Body of pancreas (tissue), 4 donors: ENCODE measurements at places on chromosomes 7 and 10. TPM values are rescaled to one million over a fixed set of nuclear protein-coding genes. Genes with fewer than 3 reads are reported as not detected.

RAB19 gene
- total RNA-seq: 12.9 TPM

FXYD4 gene
- total RNA-seq: not detected

GIMAP5 gene
- total RNA-seq: 5.3 TPM

UBN2 gene
- 14.0 TPM for total RNA-seq

DPCD gene
- total RNA-seq: 9.2 TPM

SSMEM1 gene
- not detected for total RNA-seq

COL17A1 gene
- not detected for total RNA-seq

ACSM6 gene
- 9.6 TPM for total RNA-seq

GIMAP6 gene
- 10.6 TPM for total RNA-seq

GRCh38 chr10:53664282-53665019 lies 891.9 kb upstream of the MBL2 start:
- peak; percentile 19 for DNase-seq
- no peaks in the 10 kb centered on the region for H3K4me1 ChIP-seq
- H3K36me3 ChIP-seq: no peaks in the 10 kb centered on the region
- H3K27ac ChIP-seq: no peak overlapping the region
- no peak overlapping the region for H3K4me3 ChIP-seq

DNA sequence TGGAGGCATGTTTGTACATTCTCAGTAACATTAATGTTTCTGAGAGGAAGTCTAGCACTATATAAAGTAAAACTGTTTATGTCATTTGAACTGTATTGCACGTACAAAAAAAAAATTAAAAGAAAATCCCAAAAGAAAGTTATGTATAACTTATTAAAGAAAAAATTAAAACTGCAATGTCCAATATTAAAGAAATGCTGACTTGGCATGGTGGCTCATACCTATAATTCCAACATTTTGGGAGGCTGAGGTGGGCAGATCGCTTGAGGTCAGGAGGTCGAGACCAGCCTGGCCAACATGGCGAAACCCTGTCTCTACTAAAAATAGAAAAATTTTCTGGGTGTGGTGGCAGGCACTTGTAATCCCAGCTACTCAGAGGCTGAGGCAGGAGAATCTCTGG lies 178.7 kb upstream of the VIPR2 start:
- H3K4me3 ChIP-seq: no peak overlapping the region
- DNase-seq: no peak
- no peaks in the 10 kb centered on the region for H3K36me3 ChIP-seq
- H3K4me1 ChIP-seq: peaks cover 14% of the 10 kb centered on the region
- no peaks in the 10 kb centered on the region for H3K27me3 ChIP-seq

- no peaks in the 10 kb centered on the region for H3K4me1 ChIP-seq
- DNase-seq: no peak
- no peak overlapping the region for H3K4me3 ChIP-seq
- H3K27me3 ChIP-seq: no peaks in the 10 kb centered on the region
Measured at GRCh38 chr7:120033114-120033513, 239.9 kb upstream of the KCND2 start.

GRCh38 chr7:114539575-114539974 lies 125.0 kb downstream of the FOXP2 start:
- no peaks in the 10 kb centered on the region for H3K27me3 ChIP-seq
- peak; percentile 8 for DNase-seq
- no peaks in the 10 kb centered on the region for H3K36me3 ChIP-seq
- no peak overlapping the region for H3K4me3 ChIP-seq

DNA sequence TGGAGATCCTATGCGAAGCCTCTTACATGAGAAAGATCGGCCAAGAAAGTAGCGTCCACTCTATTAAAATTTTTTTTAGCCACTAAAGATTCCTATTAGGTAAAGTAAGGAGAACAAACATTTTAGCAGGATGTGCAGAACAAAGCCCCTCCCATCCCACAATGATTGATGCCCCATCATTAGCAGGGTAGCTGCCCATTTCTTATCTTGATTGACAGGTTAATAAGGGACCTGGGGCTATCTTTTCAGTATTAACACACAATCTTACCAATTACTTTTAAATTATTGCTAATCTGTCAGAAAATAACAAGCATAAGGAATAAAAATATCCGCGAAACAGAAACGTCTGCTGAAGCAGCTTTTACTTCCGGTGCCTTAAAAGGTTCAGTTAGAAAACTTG lies 5.1 kb downstream of the FZD8 start:
- no peak overlapping the region for H3K4me3 ChIP-seq
- no peak overlapping the region for H3K27ac ChIP-seq
- no peaks in the 10 kb centered on the region for H3K27me3 ChIP-seq
- peaks cover 7% of the 10 kb centered on the region for H3K4me1 ChIP-seq

DNA sequence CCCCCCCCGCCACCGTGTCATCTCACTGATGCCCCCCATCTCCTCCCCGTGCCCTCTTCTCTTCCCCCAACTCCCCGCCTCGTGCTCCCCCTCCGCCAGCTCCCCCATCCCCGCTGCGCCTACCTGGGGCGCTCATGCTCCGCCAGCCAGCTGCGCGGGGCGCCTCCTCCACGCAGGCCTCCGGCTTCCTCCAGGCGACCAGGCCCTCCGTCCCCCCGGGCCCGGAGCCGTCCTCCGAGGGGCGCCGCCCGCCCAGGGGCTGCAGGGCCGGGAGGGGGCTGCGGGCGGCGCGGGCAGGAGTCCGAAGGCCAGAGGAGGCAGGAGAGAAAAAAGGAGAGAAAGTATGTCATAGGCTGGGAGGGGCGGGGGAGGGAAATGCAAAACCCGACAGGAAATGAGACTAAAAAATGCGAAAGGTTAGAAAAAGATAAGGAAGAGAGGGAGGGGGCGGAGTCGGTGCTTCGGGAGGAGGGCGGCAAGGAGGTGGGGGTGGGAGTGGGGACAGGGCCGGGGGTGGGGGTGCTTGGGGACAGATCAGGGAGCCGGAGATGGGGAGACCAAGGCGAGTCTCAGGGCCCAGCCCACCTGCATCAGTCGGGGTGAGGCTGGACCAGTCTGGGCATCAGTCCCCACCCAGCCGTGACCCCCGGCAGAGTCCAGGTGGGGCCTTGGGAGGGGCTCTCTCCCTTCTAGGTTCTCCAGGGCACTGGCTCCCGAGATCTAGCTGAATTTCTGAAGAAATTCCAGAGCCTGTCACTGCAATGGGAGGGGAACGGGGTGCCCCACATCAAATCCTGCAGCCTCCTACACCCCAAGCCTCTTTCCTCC lies at the start of gene CARD11:
CARD11 (minus strand) TSS at position 324 of the 828 bp plus-strand sequence. CDS start 85,361 bp downstream, outside the sequence.
- H3K4me1 ChIP-seq: no peaks in the 10 kb centered on the region
- no peak within 1 kb of the TSS for H3K4me3 ChIP-seq

- H3K4me3 ChIP-seq: no peak overlapping the region
- H3K4me1 ChIP-seq: peaks cover 61% of the 10 kb centered on the region
- no peaks in the 10 kb centered on the region for H3K27me3 ChIP-seq
- H3K36me3 ChIP-seq: peaks cover 9% of the 10 kb centered on the region
- H3K27ac ChIP-seq: no peak overlapping the region
Measured at GRCh38 chr7:6475433-6476186, 27.9 kb upstream of the DAGLB start.

- no peak overlapping the region for H3K4me3 ChIP-seq
- DNase-seq: no peak
- H3K27ac ChIP-seq: no peak overlapping the region
- H3K4me1 ChIP-seq: no peaks in the 10 kb centered on the region
- no peaks in the 10 kb centered on the region for H3K36me3 ChIP-seq
Measured at GRCh38 chr7:110386913-110387312, 704.0 kb upstream of the LRRN3 start.

- H3K4me1 ChIP-seq: peaks cover 5% of the 10 kb centered on the region
- no peaks in the 10 kb centered on the region for H3K27me3 ChIP-seq
- no peak overlapping the region for H3K4me3 ChIP-seq
- no peaks in the 10 kb centered on the region for H3K36me3 ChIP-seq
- H3K27ac ChIP-seq: no peak overlapping the region
Measured at GRCh38 chr7:69935107-69935506, 336.8 kb downstream of the AUTS2 start.

GRCh38 chr7:138962561-138963270 lies 18.5 kb downstream of the KIAA1549 start:
- peak overlapping the region; percentile 82 for H3K27ac ChIP-seq
- DNase-seq: no peak
- H3K36me3 ChIP-seq: no peaks in the 10 kb centered on the region
- peaks cover 78% of the 10 kb centered on the region for H3K4me1 ChIP-seq

GRCh38 chr10:80137920-80138319 lies 5.4 kb downstream of the PLAC9 start:
- no peak for DNase-seq
- peaks cover 5% of the 10 kb centered on the region for H3K4me1 ChIP-seq
- H3K36me3 ChIP-seq: no peaks in the 10 kb centered on the region
- no peak overlapping the region for H3K4me3 ChIP-seq

DNA sequence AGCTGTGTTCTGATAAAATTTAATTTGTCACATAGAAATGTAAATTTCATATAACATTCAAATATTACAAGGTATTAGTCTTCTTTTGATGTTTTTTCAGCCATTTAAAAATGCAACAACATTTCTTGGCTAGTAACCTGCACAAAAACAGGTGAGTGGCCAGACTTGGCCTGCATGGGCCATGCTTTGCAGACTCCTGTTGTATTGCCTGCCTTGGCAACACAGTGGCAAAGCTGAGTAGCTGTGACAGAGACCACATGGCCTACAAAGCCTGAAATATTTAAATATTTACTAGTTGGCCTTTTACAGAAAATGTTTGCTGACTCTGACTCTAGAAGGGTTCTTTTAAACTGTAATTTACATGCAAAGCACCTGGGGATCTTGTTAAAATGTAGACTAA lies 13.5 kb upstream of the TBX20 start:
- no peaks in the 10 kb centered on the region for H3K4me1 ChIP-seq
- H3K27me3 ChIP-seq: no peaks in the 10 kb centered on the region
- no peak overlapping the region for H3K4me3 ChIP-seq
- H3K27ac ChIP-seq: no peak overlapping the region

DNA sequence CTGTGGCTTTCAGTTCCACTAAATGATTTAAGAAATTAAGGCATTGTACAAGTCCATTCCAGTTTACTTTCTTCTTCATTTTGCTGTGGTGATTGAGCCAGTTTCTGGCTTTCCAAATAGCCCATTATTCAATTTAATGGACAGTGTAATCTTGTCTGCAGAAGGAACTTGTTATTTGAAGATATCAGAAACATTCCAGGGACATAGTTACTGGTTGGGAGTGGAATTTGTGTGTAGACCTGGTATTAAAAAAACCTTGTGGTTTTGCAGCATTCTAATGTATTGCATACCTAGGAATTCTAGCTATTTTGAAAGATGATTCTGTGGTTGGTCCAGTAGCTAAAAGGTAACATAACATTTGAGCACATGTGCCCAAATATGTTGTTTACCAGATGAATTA lies 72.2 kb downstream of the MCU start:
- DNase-seq: no peak
- no peak overlapping the region for H3K27ac ChIP-seq
- peaks cover 3% of the 10 kb centered on the region for H3K4me1 ChIP-seq

- H3K27ac ChIP-seq: no peak overlapping the region
- H3K4me3 ChIP-seq: no peak overlapping the region
- H3K36me3 ChIP-seq: no peaks in the 10 kb centered on the region
- peak; percentile 75 for DNase-seq
- H3K4me1 ChIP-seq: peaks cover 11% of the 10 kb centered on the region
- no peaks in the 10 kb centered on the region for H3K27me3 ChIP-seq
Measured at GRCh38 chr7:5997210-5997808, 11.5 kb downstream of the PMS2 start.

DNA sequence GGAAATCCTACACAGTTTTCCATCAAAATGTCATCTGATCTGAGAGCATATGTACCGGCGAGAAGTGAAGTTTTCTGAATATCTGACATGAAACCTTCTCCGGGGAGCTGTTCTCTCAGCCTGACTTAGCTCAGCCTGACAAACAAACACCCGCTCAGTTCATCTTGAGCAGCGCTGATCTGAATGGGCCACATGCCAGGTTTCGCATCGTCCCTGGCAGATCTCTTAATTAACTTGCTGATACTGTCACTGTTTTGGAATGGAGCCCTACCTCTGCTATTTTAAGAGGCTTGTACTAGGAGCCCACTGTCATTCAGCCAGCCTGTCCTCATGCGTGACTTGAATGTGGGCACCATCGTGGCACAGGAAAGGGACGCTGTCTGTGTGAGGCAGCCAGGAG lies 109.2 kb downstream of the STRA8 start:
- no peaks in the 10 kb centered on the region for H3K4me1 ChIP-seq
- no peak overlapping the region for H3K27ac ChIP-seq
- no peak overlapping the region for H3K4me3 ChIP-seq

- DNase-seq: no peak
- H3K27me3 ChIP-seq: no peaks in the 10 kb centered on the region
Measured at GRCh38 chr10:36393801-36394200, 731.6 kb upstream of the ANKRD30A start.

DNA sequence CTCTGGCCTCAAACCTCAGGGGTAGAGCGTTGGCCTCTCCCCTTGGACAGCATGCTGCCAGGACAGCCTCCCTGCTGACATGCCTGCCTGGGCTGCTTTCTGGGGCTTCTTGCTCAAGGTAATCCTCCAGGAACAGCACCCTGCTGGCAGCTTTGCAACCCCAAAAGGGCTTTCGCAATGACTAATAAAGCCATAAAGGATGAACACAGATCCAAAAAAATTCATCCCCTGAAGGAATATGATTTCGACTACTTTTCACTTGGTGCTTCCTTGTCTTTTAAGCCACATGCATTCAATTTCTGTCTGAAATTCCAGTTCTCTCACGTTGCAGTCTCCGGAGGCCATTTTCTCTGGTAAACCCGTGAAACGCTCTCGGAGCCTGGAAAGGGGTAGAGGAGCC lies 15.1 kb upstream of the SH3PXD2A start:
- no peak overlapping the region for H3K27ac ChIP-seq
- no peaks in the 10 kb centered on the region for H3K36me3 ChIP-seq
- DNase-seq: no peak
- no peaks in the 10 kb centered on the region for H3K27me3 ChIP-seq

GRCh38 chr10:91700788-91701444 lies 68.0 kb upstream of the PPP1R3C start:
- DNase-seq: no peak
- no peaks in the 10 kb centered on the region for H3K27me3 ChIP-seq
- H3K36me3 ChIP-seq: no peaks in the 10 kb centered on the region

- H3K4me3 ChIP-seq: no peak overlapping the region
- no peak for DNase-seq
- H3K27me3 ChIP-seq: no peaks in the 10 kb centered on the region
- H3K4me1 ChIP-seq: no peaks in the 10 kb centered on the region
- H3K27ac ChIP-seq: no peak overlapping the region
- no peaks in the 10 kb centered on the region for H3K36me3 ChIP-seq
Measured at GRCh38 chr10:17022896-17023295, 106.7 kb downstream of the CUBN start.

GRCh38 chr7:24578052-24578451 lies 4.8 kb downstream of the PALS2 start:
- no peak for DNase-seq
- no peak overlapping the region for H3K4me3 ChIP-seq
- peaks cover 52% of the 10 kb centered on the region for H3K4me1 ChIP-seq
- no peaks in the 10 kb centered on the region for H3K27me3 ChIP-seq
- H3K27ac ChIP-seq: no peak overlapping the region
- no peaks in the 10 kb centered on the region for H3K36me3 ChIP-seq

- H3K4me3 ChIP-seq: no peak overlapping the region
- DNase-seq: peak; percentile 69
- H3K27ac ChIP-seq: no peak overlapping the region
- H3K4me1 ChIP-seq: peaks cover 7% of the 10 kb centered on the region
- H3K27me3 ChIP-seq: no peaks in the 10 kb centered on the region
Measured at GRCh38 chr7:128879939-128880746, 17.5 kb downstream of the ATP6V1F start.
